Cerebellar nuclear complex (tissue), 1 donor: ENCODE measurements at places on chromosomes 12 and 14.

- DNase-seq, result no peak
Measured at GRCh38 chr14:24259282-24260025, 3.5 kb downstream of the TGM1 start.

- no peak for DNase-seq
Measured at GRCh38 chr14:61813096-61813606, 50.9 kb downstream of the SNAPC1 start.

DNA sequence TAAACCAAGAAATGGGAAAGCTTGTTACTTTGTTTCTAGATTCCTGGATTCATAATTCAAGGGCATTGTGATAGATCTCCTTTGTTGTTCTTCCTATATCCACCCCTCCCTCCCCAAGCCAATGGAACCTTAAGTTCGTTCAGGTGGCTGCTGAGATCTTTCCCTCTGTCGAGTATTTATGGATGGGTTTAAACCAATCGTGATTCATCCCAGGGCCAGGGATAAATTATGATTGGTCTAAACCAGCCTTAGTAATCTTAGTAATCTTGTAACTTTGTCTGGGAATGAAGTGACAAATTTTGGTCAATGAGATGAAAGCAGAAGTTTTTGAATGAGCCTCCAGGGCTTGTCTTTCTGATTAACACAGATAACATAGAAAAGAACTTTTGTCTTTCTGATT is 56.1 kb upstream of the PCED1B start:
- DNase-seq, result no peak

DNA sequence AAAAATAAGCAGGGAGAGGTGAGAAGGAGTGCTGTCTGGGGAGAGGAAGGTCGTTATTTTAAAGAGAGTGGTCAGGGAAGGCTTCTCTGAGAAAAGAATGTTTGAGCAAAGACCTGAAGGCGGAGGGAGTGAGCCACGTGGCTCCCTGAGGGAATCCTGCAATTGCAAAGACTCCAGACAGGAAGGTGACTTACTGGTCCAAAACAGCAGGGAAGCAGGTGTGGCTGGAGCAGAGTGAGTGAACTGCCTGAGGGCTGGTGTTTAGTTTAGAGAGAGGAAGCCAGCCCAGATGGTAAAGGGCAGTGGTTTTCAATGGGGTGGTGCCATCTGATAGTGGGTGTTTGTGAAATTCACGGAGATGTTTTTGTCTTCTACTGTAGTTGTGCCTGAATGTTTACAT is 58.8 kb upstream of the LTA4H start:
- no peak for DNase-seq

GRCh38 chr12:26735249-26735639 is 97.8 kb downstream of the ITPR2 start:
- DNase-seq, result no peak

- DNase-seq, result no peak
Measured at GRCh38 chr12:232731-233614, 19.0 kb upstream of the SLC6A12 start.

DNA sequence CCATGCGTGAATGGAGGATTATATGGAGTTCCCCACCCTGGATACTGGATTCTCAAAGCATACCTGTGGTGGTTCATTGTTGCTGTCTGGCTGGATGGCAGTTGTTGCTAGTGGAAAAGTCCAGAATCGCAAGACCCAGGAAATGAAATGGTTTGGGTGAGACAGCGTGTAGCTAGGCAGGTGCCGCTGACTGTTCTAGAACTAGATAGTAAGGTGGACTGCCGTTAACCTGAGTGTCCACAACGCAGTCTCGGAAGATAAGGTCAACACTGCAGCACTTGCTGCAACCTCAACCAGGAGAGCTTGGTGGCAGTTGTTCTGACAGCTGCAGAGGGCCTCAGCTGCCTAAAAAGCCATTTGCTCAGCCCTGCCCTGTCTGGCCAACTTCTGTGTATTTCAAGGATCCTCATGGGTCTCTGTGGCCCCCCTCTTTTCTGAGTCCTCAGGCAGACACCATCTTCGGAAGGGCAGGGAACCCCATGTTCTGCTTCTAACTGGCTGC is 15.5 kb upstream of the IRF2BPL start:
- DNase-seq, result no peak

GRCh38 chr14:48023881-48024280 is 348.5 kb upstream of the MDGA2 start:
- no peak for DNase-seq

DNA sequence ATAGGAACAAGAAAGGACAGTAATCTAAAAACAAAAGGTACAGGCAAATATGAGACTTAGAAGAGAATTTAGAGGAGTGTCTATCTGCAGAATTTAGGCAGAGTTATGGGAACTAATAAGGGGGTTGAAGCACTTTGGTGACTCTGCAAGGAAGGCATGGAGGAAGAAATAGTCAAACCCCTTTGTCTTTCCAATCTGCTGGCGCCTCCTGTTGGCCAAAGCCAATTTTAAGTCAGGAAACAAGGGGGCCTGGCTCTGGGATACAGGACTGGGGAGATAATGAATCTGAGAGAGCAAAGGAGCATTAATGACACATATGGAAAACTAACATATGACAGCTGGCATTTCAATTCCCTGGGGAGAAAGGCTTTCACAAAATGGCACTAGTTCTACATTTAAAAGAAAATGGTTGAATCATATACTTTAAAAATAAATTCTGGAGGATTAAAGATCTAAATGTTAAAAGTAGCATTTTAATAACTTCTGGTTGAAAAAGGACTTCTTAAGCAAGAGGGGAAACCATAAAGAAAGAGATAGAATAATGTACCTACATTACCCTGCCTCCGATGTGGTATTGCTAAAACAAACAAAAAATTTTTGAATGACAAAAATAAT is 48.5 kb upstream of the CSRP2 start:
- no peak for DNase-seq

DNA sequence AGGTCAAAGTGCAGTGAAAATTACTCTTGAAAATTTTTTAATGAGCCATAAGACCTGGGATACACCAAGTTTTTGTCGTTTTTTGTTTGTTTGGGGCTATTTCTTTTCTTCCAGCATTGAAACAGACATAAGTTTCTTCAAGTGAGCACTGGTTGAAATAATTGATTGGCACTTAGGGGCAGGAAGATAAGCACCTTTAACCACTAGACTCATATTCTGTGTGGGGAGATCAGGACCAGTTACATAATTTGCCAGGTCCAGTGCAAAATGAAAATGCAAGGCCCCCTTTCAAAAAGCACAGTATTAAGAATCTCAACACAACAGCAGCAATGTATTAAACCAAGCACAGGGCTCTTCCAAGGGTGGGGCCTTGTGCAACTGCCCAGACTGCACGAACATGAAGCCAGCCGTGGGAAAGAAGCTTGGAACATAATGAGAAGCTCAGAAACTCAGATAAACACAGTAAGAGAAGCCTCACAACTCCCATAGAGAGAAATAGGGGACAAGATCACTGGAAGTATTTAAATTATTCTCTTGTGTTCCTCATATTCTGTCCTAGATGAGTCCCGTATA is 3.2 kb upstream of the TCP11L2 start:
- no peak for DNase-seq

GRCh38 chr12:122389677-122390076 is 32.8 kb downstream of the CLIP1 start:
- no peak for DNase-seq

DNA sequence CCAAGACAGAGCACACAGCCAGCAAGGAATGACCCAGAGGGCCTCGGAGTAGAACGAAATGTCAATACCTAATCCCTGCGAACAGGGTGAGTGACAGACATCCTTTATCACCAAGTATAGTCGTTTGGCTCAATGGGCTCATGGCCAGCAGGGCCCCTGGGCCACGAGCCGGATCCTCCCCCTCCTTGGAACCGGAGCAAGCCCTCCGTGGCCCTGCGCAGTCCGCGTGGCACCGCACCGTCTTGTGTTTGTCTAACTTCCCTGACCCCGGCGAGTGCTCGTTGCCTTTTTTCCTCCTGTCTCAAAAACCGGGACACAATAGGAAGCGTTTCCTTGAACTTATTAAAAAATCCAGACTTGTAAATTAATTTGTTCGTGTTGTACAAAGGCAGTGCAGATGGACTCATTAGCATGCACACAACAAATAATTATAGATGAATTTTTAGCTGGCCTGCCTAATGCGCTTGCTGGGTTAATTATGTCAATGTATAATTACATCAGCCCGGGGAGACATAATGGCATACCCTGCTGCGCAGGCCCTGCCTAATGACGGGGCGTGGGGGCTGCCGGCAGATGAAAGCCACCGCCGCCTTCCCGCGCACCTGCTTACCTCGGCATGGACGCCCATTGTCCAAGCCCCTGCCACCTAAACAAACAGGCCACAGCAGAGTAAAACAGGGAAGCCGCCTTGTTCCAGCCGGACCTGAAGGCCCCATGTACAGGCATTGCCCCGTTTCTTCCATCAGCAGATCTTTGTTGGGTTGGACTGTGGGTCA is 81.6 kb downstream of the PHETA1 start:
- DNase-seq, result no peak

- DNase-seq, result no peak
Measured at GRCh38 chr14:45705940-45706534, 453.0 kb upstream of the MIS18BP1 start.

- no peak for DNase-seq
Measured at GRCh38 chr12:4025181-4026019, 152.2 kb upstream of the PARP11 start.

DNA sequence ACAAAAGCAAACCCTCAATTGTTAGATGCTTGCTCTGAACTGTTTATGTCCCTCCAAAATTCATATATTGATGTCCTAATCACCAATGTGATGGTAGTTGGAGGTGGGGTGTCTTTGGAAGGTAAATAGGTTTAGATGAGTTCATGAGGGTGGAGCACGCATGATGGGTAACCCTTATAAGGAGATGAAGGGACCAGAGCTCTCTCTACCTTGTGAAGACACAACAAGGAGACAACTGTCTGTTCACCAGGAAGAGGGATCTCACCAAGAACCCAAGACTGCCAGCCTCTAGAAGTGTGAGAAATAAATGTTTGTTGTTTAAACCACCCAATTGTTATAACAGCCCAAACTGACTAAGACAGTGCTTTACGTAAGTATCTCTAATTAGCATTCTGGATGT is 27.0 kb downstream of the DHRS2 start:
- no peak for DNase-seq

DNA sequence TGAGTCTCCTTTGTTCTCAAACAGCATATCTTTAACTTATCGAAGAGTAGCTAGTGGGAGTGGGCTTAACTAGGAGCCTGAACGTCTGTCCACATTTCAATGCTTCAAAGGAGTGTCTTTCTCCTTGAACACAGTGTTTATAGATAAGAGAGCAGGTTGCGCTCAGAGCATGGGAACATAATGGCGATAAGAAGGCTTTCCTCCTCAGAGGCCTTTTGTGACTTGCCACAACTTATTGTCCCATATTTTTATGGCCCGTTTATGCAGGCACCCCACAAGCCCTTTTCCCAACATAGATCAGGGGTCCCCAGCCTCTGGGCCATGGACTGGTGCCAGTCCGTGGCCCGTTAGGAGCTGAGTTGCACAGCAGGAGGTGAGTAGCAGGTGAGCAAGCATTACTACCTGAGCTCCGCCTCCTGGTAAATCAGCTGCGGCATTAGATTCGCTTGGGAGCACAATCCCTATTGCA is 2.6 kb upstream of the DDX47 start:
- no peak for DNase-seq

DNA sequence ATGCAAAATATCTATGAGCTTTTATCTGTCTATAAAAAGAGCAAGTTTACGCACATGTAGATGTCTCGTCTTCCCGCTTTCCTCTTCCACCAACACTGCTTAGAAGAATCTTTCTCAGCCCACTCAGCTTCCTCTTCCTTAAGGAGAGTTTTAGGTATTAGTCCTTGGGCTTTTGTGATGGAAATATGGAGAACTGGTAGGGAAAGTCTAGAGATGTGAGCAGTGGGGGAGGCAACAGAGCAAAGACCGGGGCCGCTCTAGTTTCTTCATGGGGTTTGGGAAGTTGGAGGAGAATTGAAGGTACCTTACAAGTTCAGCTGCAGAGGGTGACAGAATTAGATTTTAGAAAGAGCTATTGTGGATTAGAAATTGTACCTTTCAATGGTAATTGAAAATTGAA is 56.3 kb upstream of the CPNE8 start:
- DNase-seq, result no peak

- no peak for DNase-seq
Measured at GRCh38 chr12:3016191-3016590, 57.0 kb downstream of the TEAD4 start.

- no peak for DNase-seq
Measured at GRCh38 chr12:39329018-39329417, 113.9 kb downstream of the KIF21A start.

GRCh38 chr14:92287987-92288386 is 35.0 kb upstream of the SLC24A4 start:
- DNase-seq, result no peak

DNA sequence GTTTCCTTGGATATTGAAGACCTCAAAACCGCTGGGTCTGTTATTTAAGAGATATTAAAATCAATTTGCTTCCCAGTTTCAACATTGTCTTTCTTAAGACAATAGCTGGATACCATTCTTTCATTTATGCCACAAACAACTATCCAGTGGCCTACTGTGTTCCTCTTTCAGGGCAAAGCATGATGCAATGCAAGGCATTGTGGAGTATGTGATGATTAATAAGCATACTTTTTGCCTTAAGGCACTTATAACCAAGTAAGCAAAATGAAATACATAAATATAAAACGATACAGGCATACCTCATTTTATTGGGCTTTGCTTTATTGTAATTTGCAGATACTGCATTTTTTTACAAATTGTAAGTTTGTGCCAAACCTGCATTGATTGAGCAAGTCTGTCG is 45.5 kb downstream of the SCN8A start:
- no peak for DNase-seq

GRCh38 chr14:89681086-89682018 is 264.3 kb upstream of the FOXN3 start:
- DNase-seq, result no peak

DNA sequence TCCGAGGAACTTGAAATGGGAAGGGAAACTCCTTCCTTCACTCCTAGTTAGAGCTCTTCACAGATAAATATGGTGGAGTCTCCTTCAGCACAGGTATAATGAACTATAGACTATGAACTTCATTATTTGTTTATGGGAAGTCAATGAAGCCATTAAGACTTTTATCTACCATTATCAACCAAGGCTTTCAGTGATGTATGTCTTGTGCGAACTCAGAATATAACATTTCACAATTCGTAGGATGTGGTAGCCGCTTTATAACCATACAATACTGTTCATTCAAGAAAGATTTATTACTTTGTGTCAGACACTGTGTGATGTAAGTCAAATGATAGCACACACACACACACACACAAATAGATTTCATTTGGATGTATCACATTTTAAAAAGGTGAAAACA is 24.8 kb upstream of the ETNK1 start:
- no peak for DNase-seq
